ENCODE measurements at places on chromosomes 5 and 9.
A peak's percentile ranks its signal among the peaks of the same experiment; 100 is the strongest.

DNA sequence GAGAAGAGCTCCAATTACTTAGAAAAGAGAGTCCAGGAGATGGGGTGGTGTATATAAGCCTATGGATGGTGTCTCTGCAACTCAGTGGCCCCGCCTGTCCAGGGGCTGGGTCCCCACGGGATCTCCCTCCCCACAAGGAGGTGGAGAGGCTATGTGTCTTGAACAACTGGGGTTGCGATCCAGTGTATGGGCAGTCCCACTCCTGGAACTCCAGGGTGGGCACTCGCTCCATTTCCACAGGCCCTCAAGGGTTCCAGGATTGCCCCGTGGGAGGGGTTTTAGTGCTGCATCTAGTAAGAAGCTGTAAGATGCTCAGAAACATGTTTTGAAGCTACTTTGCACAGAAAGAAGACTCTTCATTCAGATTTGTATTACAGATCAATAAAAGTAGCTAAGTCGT is 558 bp upstream of the SMAD5 start:
- DNase-seq, result no peak

DNA sequence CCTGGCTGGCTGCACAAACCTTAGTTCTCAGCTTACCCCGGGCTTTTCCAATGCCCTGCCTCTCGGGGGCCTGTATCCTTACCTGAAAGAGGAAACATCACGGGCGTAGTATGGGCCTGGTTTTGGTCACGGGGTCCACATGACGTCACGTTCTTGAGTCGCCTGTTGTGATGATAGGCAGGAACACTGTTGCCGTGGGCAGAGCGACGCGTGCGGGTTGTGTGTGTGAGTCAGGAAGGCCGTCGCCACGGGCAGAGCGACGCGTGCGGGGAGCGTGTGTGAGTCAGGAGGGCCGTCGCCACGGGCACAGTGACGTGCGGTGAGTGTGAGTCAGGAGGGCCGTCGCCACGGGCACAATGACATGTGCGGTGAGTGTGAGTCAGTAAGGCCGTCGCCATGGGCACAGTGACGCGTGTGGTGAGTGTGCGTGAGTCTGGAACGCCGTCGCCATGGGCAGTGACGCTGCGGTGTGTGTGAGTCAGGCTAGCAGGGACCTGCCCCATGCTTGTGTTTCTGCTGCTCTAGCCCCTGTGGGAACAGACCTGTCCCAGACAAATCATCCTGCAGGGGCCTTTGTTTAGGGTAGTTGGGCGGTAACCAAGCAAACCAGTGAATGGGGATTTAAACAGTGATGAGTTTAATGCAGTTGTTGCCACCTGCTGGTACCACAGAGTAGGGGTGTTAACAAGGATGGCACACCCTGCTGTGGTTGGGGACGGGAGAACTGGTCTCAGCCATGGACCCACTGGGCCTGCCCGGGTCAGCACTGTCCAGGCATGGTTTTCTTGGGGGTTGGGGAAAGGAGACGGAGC is 19.8 kb downstream of the TRIP13 start:
- no peak for DNase-seq

GRCh38 chr5:176560364-176560763 is 11.2 kb downstream of the CDHR2 start:
- no peak for DNase-seq

DNA sequence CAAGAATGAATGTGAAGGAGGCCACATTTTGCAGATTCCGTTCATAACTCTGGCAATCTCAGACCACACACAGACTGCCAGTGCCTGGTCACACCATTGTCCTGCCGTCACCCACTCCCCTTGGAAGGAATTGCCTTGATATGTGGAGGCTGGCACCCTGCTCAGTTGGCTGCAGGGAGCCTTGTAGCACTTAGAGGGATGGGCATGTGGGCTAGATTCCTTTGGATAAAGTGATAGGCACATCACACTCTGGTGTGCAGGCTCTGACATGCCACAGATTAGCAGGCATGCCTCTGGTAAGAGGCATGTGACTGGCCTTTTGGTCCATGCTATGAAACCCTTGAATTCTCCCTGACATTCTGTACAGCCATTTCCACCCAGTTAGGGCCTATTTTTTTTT is 254.6 kb upstream of the PIK3R1 start:
- DNase-seq, result no peak

DNA sequence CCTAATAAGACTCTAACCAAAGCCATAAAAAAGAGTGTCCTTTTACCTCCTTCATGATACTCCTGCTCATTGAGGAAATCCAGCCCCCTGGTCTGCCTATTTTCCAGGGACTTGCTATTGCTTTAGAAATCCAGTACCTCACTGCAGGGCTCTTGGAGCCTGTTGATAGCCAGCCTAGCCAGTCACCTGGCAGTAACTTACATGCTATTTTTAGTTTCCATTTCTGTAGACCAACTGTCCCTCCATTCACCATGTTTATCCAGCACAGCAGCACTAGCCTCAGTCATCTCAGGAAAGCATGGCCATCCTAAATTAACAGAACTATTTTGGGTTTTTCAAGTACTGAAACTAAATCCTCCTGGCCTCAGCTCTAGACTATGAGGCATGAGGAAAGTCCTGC is 91.5 kb upstream of the PHF24 start:
- no peak for DNase-seq

DNA sequence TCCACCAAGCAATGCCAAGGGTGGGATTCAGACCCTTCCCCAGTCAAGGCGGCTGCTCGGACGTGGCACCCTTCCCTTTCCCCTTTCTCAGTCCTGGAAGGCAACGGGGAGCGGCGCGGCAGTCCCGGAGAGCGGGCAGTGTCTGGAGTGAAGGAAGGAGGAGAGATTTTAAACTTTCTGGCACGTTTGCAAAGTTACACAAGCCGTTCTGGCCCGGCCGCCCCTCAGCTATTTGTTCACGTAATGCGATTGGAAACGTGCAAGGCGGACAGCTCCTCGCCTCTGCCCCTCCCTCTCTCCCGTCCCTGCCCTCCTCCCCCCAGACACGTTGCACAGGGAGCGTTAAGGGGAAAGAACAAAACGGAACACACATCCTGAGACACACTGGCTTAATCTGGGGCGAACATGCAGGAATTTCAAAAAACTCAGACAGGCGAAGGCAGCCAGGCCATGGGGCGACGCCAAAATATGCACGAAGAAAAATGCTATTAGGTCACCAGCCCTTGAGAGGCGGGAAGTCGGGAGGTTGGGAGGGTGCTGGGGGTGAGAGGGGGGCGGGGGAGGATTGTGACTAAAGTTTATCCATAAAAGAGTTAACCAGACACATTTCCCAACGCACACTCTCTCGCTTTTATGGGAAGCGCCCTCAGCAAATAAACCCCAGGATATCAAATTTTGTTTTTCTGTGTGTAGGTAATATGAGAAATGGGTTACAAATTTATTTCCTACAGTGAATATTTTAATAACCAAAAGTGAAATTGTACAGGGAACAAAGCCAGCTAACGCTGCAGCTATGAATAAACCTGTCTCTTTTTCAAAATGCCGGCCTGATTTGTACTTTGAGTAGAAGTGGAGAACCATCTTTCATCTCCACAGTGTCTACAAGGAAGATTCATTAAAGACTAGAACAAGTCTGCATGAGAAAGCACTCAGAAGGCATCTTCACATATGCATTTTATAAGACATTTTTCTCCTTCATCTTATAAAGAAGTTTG is at the start of gene LOX:
TSS of gene LOX (minus strand) at position 144 of the 995 bp plus-strand sequence. CDS start 274 bp downstream, outside the sequence.
- no peak for DNase-seq

GRCh38 chr9:125472926-125473701 is 211.5 kb downstream of the GAPVD1 start:
- DNase-seq, result no peak

GRCh38 chr9:126517833-126518356 is 95.8 kb upstream of the LMX1B start:
- no peak for DNase-seq

DNA sequence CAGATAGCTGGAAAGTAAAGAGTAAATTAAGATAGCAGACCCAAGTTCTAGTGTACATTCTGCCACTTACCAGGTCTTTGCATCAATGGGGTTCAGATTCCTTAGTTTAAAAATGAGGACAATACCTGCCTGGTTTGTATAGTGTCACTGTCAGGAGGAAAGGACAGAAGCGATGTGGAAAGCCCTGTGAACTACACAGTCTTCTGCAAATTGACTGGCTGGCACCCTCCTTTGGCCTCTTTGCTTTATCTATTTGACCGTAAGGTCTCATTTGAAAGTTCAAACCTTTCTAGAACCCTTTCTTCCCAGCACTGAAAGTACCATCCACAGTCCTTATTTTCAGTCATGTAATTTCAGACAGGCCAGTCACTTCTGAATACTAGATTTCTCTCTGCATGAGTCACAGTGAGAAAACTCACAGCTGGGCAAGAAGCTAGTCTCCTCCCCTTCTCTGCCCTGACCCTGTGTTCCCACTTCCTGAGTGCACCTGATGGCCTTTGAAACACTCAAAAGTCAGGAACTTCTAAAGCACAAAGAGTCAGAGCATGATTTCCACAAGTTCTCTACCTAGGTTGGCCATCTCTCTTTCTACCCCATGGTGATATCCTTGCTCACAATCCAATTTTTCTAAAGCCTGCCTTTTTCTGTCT is 91.3 kb upstream of the RASEF start:
- DNase-seq, result no peak

DNA sequence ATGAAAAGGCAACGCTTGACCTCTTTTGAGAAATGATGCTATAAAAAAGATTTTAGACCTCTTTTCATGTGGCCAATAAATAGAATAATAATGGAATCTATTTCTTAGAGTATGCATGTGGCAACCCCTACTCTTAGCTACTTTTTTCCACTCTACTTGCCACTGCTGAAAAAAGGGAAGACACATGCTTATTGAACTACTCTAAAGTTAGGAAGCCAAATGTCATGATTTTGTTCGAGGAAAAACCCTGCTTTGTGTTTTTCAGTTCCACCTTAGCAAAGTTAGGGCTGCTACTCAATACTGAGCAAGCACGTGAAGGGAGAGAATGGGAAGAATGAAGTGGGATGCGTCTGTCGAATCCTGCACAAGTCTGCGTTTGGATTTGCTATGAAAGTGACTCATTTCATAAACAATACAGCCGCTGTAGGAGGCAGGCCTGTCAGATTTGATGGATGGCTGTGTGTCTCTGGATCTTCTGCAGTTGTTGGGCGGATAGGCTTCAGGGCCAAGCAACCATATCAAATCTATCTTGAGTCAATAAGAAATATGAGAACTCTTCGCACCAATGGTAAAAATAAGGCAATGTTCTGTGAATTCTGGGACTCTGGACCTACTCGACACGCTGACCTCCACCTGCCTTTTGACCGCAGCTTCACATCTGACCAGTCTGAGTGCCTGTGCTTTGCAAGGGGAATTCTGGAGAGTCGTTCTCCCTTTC is 333.6 kb downstream of the PIK3R1 start:
- no peak for DNase-seq

DNA sequence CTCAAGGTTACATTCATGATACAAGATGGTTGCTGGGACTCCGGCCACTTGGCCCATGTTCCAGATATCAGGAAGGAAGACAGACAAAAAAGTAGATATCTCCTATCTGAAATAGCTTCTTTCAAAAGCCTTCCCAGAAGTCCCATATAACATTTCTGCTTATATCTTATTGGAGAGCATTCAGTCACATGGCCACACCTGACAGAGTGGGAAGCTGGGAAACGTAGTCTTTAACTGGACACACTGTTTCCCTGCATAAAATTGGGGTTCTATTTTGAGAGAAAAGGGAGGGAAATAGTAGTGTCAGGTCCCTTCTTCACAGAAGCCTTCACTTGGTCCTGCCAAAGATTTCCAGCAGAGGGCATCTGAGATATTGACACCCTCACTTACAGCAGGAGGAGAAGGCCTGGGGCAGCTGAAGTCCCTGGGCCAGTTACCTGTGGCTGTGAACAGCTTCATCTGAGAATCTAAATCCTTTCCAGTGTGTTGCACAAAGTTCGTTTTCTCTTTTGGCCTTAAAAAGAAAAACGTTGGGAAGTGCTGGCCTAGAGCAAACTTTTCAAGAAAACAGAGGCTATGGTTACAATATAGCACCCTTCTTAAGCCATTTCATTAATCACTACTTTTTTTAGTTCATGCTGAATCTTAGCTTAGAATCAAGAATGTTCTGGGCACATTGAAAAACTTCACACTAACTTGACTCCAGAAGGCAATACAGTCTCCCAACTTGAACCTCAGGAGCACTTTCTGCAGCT is 33.5 kb downstream of the SPEF2 start:
- DNase-seq, result peak; percentile 4

DNA sequence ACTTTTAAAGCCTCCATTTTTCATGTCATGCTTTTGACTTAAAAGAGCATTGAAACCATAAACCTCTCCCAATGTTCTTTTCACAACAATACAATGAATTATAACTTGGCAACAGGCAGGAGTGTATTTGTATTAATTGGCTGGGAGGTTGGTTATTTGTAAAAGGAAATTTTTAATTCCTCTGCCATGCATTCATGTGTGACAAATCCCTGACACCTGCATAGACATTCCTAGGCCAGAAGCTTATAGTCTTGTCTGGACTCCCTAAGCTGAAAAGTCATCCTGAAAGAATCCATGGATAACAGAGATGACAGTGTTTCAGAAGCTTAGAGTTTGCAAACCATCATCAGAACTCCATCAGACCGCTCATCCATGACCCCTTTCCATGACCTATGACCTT is 76.3 kb upstream of the PTGER4 start:
- DNase-seq, result no peak

- no peak for DNase-seq
These were observed 93.4 kb downstream of the OSTF1 start for GRCh38 chr9:75181750-75182149.

DNA sequence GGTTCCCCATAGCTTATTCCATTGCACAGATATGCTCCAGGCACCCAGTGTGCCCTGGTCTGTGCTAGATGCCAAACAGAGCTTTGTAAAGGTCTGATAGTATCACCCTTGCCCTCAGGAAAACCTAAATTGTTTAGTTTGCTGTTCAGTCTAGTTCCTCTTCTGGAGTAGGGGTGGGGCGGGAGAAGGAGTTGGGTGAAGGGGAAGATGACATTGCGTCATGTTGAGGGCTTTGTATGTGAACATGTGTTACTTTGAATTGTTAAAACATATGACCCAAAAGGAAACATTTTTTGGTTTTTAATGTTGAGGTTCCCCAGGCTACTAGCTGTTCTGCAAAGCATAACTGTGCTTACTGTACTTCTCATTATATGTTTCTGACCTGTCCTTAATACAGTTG is 40.6 kb downstream of the HACD4 start:
- no peak for DNase-seq

- no peak for DNase-seq
These were observed 147.2 kb upstream of the KLF4 start for GRCh38 chr9:107636571-107637381.

DNA sequence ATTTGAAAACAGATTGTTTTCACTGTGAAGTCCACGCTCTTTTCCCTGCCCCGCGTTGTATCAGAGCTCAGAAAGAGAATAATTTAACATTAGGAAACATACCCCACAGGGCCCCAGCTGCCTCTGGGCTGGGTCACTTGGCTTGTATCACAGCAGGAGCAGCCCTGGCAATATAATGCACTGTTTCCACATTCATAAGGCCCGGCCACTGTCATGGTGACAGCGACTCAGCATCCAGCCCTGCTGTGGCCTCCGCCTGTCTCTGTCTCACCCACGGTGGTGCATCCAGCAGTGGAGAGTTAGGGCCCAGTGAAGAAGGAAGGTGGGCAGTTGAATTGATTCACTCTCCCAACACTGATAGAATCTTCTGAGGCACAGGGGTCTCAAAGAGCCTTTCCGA is 188.9 kb downstream of the NSG2 start:
- DNase-seq, result no peak

GRCh38 chr9:17993024-17993423 is 414.2 kb downstream of the SH3GL2 start:
- DNase-seq, result no peak

Measured in activated naive CD4-positive, alpha-beta T cell (primary cell).